NCI-H69 (cell line): ENCODE measurements at places on chromosomes 11 and 22.

GRCh38 chr11:14975252-14975587, 3.1 kb upstream of the CALCA start:
- no peak for DNase-seq

DNA sequence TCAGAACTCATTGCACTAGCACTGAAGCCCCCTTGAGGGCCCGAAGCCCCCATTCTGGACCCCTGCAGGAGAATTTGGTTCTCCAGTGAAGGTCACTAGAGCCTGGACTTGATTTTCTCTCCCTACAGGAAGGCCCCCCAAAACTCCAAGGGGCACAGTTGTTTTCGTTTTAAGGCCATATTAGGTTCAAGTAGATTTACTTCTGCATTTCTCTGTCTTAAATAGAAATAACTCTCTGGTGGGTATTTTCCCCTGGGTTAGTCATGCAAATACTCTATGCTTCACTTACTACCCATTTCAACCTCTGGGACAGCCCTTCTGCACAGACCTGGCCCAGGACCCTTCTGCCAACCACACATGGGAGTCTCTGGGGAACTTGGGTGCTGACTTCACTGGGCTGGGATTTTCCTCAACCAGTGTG, 41.6 kb downstream of the WEE1 start:
- DNase-seq: no peak

GRCh38 chr11:108501396-108501795, 3.2 kb upstream of the POGLUT3 start:
- DNase-seq: no peak

GRCh38 chr22:23841736-23842445, 3.1 kb upstream of the DERL3 start:
- DNase-seq: no peak

DNA sequence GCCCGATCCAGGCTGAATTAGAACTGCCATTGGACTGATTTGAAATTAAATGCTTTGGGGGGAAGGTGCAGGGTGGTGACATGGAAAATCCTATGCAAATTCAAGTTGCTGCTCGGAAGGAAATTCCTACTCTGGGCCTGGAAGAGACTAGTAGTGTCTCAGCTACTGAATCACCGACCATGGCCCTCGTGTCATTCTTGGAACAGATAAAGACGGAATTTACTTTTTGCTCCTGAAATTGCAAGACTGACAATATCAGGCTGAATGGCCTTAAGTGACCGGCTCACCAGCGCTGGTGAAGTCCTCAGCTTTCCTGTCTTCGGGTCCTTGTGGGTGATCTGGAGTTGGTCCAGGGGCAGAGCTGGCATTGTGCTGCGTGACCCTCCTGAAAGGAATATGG, 6.1 kb downstream of the ASCC2 start:
- no peak for DNase-seq
